ENCODE measurements at places on chromosomes 11 and 22.

GRCh38 chr11:45803971-45804760, 783 bp upstream of the SLC35C1 start:
- no peak for DNase-seq

- no peak for DNase-seq
Observed at GRCh38 chr11:19474211-19474610, 233.5 kb upstream of the E2F8 start.

DNA sequence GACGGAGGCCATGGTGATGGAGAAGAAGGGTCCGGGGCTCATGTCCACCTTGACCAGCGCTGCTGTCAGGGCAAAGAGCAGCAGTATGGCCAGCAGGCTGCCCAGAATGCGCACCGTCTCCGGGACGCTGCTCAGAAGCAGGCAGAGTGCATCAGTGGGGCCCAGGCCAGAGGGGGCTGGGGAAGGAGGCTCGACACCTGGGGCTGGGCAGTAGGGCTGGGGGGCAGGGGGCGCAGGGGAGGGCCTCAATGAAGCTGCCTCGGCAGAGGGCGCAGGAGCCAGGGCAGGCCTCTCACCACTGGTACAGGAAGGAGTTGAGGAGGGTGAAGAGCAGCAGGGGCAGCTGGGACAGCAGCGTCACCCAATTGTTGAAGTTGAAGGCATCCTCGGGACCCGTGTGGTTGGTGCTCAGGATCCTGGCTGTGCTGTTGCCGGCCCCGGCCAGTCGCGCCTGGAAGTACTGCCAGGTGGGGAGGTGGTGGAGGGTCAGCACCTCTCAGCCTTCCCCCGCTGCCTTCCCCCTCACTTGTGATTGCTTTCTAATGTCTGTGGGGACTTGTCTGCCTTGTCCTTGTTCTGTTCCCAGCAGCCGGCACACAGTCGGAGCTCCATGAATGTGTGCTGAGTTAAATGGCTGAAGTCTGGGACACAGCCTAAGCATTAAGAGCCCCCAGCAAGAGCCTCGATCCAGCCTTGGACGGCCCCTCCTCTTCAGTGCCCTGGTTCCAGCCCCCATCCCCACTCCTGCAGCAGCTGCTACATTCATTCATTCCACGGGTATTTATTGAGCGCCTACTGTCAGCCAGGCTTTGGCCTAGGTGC, 2.3 kb downstream of the SLC29A2 start:
- DNase-seq = no peak

DNA sequence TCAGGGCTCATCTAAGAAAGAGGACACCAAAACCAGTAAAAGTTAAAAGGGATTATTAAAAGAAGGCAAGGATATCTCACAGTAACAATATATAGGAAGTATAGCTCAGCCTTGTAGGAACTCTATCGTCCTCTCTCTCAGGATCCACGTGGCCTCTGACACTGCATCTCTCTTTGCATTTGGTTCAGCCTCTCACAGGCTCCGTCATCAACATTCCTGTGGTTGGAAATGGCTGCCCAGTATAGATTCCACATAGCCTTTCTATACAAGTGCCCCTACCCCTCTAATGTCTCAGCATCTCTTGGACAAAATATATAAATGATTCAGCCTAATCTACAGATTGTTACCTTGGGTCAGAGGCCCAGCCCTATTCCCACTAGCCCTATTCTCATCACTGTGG, 101.3 kb upstream of the DBX1 start:
- no peak for DNase-seq

DNA sequence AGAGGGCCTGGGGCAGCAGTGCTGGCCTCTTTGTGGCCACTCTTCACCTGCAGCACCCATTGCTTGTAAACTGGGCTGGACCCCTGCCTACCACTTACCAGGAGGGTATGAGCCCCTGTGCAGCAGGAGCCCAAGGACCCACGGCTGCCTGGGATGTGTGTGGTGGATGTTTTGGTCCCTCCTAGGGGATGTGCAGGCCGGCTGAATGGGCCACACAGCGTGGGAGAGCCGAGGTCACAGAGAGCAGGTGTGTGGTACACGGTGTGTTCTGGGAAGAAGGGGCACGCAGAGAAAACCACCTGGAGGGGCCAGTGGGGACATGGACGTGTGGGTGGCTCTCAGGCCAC, 19.3 kb upstream of the GNB1L start:
- DNase-seq = no peak

- peak; percentile 31 for DNase-seq
Observed at GRCh38 chr11:2196970-2197770, 25.6 kb upstream of the TH start.
